NCI-H460 (cell line): ENCODE measurements at places on chromosomes 3 and 15.

GRCh38 chr3:128341659-128342395 lies 124.9 kb downstream of the DNAJB8 start:
- no peak for DNase-seq

- no peak for DNase-seq
Measured at GRCh38 chr15:82062479-82063454, 16.9 kb upstream of the MEX3B start.

- no peak for DNase-seq
Measured at GRCh38 chr3:192515664-192516045, 211.7 kb downstream of the FGF12 start.

DNA sequence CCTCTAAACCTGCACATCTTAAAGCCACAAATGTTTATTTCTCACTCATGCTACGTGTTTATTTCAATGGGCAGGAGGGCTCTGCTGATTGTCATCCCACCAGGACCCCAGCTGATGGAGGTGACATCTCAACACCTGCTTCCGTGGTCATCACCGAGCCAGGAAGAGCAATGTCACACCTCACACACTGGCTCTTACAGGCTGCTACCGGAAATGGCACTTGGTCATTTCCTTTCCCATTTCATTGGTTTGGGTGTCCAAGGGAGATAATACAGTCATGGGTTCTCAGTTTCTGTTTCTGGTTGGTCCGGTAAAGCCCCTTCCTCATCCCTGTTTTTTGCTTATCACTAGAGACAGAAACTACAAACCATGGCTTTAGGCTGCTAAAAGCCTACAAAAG lies 41.9 kb downstream of the ABHD2 start:
- DNase-seq: no peak

DNA sequence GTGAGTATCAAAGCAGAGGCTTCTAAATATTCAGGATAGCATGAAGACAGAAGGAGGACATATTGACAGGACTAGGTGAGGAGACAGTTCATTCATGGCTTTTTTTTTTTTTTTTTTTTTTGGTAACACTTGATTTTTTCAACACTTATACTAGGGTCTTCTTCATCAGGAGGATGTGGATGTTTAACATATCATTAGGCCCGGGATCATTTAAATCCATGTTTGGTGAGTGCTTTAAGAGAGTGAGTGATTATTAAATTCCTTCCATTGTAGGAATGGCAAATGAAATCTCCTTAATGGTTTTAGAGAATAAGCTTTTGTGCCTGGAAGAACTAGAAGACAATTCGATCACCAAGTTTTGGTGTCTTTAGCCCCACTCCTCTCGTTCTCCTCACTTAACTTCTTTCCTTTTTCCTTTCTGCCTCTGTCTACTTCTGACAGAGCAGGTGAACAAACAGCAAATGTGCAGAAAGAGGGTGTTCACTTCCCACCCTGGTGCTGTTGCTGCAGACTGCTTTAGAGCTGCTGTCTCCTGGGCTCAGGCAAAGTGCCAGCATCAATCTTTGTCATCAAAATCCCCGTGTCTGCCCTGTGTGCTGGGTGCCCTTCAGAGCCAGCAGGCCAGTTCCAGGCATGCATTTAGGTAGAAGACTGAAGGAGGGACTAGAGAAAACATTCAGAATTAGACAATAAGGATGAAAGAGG lies 35.6 kb upstream of the RAB11A start:
- no peak for DNase-seq

DNA sequence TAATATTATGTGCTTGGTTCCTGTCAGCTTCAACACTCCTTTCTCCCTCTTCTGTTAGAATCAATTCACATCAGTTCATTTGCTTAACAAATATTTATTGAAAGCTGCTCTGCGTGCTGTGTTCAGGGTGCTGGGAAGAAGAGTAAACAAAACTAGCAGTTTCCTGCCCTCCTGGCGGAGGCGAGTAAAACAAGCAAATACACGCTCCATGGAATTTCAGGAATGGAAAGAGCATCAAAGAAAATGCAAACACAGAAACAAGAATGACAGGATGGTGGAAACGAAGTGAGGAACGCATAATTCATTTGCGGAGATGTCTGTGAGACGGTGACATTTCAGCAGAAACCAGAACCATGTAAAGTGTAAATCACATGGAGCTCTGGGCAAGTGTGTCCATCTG lies 49.4 kb upstream of the SPTSSB start:
- DNase-seq: peak; percentile 29

GRCh38 chr3:150867434-150867833 lies 37.8 kb downstream of the MINDY4B start:
- no peak for DNase-seq

DNA sequence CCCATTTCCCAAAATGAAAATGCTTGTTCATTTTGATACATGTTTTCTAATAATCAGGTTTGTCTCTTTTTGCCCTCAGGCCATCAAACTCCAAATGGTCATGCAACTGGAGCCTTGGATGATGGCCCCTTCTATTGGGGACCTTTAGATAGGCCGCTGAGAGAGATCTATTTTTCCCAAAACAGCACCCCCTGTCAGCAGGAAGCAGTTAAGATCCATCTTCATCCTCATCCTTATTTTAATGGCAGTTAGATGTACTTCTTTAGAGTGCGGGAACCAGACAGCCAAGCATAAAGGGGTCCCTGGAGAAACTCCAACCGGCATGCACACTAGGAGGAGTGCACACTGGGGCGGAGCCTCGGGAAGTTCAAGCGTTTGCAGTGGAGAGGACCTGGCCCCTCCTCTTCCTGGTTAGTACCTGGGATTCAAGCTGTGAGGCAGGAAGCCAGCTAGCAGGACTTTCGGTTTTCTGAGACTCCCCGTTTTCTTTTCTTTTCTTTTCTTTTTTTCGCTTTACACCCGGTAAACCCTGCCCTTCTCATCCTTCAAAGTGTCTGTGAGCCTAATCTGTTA lies 31.9 kb upstream of the STRIT1 start:
- DNase-seq: no peak

DNA sequence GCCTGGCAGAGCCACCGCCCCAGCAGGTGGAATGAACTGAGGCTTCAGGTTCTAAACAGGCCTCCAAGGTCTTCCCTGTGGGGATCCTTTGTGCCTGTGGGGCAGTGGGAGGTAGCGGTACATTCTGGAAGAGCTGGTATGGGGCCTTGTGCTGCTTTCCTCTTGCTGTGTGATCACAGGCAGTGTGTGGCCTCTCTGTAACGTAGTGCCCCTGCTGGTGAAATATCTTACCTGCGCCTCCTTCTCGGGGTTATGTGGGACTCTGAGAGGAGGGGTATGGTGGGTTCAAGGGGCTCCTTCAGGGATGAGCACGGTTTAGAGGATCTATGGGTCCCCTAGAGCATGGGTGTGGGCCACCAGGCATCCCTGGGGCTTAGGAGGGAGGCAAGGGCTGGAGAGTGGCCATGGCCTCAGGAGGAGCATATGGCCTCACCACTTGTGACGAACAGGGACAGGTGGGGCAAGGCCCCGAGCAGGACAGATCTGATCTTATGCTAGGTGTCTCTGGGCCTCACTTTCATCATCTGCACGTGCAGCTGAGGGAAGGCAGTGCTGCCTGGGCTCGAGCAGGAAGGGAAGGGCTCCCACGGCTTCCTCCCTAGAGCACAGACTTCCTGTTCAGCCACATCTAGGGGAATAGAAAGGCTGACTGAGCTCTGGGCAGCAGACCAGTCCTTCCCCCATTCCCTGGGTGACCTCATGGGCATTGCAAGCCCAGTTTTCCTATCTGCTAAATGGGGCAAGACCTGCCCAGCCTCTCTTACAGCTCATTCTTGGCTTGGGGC lies 1.9 kb upstream of the ALS2CL start:
- no peak for DNase-seq

DNA sequence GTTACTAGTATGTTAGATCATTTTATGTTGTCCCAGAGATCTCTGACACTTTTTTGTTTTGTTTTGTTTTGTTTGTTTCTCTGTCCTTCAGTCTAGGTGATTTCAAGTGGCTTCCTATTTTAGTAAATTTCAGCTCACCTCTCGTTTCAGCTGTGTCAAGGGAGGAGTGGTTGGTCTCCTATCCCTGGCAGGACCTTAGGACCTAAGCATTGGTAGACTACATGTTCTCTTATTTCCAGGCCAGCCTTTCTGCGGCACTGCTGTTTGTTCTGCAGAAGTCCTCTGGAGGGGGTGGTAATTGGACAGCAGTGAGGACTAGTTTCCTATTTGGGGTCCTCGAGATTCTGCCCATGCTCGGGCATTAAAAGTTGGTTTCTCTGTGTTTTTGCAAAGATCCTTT lies 31.8 kb downstream of the MGA start:
- no peak for DNase-seq

DNA sequence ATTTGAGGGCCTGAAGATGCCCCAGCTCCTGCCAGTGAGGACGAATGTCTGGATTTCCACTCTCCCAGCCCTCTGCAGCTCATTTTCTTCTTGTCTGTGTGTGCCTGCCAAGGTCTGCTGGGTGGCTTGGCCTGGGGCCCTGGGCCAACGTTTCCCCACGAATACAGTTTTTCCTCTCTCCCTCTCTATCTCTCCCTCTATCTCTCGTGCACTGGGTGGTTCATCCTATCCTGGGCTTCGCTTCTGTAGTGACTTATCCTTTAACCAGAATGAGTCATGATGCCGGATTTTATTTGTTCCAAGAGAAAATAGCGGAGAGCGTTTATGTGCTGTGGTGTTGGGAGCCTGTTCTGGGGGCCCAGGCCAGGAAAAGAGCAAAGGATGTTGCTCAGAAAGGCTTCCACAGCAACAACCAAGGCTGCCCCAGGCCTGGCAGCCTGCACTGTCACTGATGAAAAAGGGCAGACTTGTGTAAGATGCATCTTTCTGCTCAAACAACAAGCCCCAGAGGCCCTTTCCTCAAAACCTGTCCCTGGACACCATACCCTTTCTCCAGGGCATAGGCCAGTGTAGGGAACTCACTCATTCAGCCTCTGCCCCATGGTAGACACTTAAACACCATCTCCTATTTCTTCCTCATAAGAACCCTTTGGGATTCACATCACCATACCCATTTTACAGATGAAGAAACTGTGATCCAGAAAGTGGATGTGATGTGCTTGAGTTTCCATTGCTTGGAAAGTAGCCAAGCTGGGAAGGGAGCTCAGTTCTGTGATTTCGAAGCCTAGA lies 47.3 kb downstream of the ITGA11 start:
- DNase-seq: no peak

DNA sequence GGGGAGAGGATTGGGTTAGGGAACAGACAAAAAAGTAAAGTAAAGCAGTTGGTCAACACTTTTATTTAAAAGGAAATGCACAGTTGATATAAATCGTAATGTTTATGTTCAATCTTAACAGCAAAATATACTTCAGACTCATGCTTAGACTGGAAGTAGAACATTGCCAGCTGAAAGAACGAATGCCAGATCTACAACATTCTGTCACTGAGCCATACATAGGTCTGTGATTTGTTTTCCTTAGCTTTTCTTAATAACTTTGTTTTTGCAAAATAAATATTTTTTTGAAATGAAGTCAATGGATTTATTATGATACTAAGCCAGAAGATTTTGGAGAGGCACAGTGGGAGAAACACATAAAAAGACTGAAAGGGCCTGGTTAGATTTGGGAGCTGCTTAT lies 62.0 kb downstream of the LEKR1 start:
- DNase-seq: no peak

DNA sequence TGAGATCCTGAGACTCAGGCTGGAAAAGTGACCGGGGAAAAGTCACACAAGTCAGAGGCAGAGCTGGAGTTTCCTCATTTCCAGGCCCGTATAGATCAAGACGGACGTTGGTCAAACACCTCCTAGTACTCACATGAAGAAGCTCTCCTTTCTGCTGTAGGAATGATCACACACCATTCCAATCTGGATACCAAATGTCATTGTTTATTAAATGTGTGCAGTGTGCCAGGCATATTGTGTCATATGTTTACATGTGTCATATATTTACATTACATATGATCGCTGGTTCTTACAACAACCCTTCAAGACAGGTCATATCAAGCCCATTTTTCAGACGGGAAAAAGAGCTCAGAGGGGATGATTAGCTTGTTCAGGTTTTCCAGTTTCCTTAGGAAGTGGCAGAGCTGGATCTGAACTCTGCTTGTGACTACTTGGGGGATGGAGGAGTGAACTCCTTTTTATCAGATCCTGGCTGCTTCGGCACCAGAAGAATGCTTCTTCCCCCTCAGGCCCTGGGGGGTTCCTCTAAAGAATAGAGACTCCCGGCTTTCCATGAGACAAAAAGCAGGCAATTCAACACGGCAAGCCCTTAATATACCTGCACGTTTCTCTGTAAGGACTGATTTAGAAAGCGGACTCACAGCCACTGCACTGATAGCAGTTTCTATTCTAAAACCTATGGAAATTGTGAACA lies 41.9 kb downstream of the FAM43A start:
- peak; percentile 38 for DNase-seq

GRCh38 chr3:195118671-195119070 lies 152.3 kb downstream of the XXYLT1 start:
- no peak for DNase-seq

- DNase-seq: peak; percentile 51
Measured at GRCh38 chr15:51162865-51163762, 68.4 kb upstream of the TNFAIP8L3 start.

DNA sequence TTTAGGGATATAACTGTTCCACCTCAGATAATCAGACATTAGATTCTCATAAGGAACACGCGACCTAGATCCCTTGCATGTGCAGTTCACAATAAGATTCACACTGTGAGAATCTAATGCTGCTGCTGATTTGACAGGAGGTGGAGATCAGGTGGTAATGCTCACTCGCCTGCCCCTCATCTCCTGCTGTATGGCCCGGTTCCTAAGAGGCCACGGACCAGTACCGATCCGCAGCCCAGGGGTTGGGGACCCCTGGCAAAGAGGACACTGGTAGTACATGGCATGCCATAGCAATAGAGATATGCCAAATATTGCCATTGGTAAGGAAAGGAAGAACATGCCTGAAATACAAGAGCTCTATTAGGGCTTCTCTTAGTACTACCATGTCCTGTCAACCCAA lies 59.7 kb downstream of the LSM3 start:
- DNase-seq: no peak

- DNase-seq: no peak
Measured at GRCh38 chr3:113249601-113250000, 38.2 kb downstream of the BOC start.

GRCh38 chr3:66644549-66644948 lies 143.7 kb upstream of the LRIG1 start:
- DNase-seq: no peak

GRCh38 chr15:26729581-26729980 lies 43.3 kb downstream of the GABRB3 start:
- no peak for DNase-seq

- DNase-seq: no peak
Measured at GRCh38 chr15:56964182-56964581, 45.7 kb downstream of the TCF12 start.

GRCh38 chr15:56923174-56923591 lies 4.7 kb downstream of the TCF12 start:
- no peak for DNase-seq

- no peak for DNase-seq
Measured at GRCh38 chr3:11641316-11641682, 2.4 kb downstream of the VGLL4 start.

- DNase-seq: no peak
Measured at GRCh38 chr3:101851072-101851770, 1.9 kb downstream of the NFKBIZ start.

DNA sequence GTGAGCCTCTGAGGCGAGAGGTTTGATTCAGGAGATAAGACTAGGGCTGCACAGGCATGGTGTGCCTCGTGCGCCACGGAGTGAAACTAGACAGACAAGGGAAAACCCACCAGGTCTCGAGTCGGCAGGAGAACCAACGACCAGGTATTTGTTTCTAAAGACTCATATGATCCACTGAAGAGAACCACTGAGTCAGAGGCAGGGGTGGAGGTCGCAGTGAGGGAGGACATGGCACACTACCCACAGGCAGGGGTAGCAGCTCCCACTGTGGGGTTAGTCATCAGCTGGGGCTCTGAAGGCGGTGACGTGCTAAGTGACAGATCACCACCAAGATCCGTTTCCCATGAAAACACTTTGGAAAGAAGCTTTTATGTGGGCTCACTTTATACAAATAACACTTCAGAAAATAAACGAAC lies 45.7 kb downstream of the CHSY1 start:
- DNase-seq: no peak
